ENCODE measurements at places on chromosomes 16 and 17.

DNA sequence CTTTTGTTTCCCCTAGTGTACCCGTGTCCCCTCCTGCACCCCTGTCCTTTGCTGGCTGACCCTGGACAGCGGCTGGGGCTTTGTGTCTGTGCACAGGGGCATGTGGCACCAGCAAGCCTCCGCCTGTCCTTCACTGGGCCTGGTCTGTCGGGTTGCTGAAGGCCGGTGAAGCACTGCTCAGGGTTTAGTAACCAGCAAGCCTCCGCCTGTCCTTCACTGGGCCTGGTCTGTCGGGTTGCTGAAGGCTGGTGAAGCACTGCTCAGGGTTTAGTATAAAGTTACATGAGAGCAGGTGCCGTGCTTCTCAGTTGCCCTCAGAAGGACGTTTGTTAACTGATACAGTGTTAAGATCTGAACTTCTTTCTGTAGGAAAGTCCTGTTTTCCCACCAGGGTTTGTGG is 33.8 kb downstream of the DEF8 start:
- no peak for DNase-seq

- peak; percentile 45 for DNase-seq
Measured at GRCh38 chr16:25108054-25108453, 3.5 kb upstream of the LCMT1 start.

DNA sequence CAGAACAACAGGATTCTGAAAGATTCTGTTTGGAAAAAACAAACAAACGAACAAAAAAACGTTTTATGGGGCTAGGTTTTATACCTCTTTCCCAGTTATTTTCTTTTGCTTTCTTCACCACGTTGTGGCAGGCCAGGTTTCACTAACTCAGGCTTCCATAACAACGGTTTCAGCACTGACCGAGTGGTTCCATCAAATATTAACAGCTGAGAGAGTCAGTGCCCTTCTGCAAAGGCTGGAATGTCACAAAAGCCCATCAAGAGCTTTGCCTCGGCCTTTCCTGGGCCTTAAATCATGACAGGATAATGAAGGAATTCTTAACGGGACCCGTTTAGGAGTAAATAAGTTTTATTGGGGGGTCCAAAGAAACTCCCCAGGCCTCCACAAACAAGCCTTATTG is 34.2 kb downstream of the MPHOSPH6 start:
- DNase-seq: no peak

GRCh38 chr17:19785854-19786253 is 37.8 kb upstream of the ALDH3A1 start:
- no peak for DNase-seq

DNA sequence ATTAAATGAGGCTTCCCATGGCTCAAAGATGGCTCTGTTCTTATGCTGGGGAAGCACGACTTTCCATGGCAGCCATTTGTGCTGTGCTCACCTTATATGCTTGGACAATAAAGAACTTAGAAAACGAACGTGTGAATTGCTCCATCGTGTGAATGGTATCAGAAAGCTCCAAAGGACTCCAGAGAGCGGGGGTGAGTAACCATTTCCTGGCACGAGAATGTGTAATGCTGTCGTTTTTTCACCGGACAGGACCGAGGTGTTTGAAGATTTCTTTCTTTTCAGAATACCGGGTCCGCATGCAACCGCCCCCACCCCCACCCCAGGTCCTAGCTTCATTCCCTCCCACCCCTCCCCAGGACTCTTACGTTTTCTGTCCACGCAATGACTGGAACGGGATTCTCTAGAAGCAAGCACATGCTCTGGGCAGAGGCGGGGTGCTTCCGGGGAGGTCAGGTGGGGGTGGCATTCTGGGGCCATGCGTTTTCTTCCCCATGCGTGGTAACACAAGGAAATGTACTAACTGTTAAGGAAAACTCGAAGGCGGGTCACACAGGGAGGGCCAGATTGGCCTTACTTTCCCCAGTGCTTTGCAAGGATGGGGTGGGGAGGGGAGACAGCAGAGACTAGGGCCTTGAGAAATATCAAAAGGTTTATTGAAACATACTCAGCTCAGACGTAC is 26.2 kb downstream of the GPRC5B start:
- no peak for DNase-seq

DNA sequence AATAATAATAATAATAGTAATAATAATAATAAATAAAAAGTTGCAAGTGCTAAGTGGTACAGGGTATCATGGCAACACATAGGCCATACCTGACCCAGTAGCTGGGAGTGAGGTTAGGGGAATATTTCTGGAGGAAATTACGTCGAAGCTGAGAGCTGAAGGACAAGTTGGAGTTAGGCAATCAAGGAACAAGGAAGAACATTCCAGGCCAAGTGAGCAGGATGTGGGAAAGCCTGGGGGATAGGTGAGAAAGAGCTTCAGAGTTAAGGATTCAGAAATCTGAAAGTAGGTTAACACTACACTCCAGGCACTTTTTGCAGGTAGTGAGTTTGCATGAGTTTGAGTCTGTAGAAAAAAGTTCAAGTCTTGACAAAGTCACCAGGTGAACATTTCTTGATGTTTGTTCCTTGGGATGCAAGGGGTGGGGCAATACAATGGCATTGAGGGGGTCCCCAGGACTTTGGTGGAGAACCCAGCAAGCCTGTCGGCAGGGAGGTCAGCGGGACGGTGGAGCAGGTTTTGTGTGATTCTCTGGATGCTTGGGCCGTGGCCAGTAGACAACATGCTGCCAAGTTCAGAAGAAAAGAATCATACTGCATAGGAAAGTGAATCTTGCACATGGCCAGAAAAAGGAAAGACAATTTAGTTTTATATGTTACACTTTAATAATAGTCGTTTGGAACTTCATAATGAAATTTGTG is 27.7 kb upstream of the MPHOSPH6 start:
- DNase-seq: no peak

DNA sequence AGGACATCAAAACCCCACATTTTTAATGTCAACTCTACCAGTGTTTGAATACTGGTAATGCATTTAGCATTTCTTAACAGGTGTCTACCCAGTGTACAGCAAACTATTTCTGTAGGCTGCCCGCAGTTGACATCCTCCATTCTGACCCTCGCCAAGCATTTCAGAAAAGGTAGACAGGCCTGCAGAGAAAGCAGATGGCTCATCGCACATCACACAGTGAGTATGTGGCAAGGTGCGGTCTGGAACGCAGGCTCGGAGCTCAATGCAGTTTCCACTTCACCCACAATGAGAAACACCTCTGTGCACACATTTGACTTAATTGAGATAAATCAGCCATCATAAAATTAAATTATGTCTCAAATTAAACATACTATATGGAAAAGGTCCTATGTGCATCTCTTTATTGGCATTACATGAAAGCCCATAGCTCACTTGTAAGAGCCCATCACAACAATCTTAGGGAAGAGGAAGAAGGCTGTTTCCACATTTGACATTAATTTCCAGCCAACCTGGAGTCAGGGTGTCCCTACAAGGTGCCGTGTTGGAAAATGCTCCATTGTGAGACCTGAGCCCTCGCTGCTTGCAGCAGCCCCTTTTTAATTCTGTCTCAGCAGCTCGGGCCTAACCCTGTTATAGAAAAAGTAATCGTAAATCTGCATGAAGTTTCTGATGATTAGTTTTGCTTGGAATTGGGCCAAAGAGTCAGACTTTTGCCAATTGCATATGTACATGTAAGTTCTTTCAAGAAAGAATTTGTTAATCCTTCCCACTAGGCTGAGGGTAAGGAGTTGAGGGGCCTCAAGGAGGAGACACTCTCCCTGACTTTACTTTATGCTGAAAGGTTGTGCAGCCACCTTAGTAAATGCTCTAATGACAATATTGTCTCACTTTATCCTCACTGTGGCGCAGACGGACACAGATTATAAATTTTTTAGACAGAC is 378.7 kb upstream of the DYNLRB2 start:
- DNase-seq: no peak

DNA sequence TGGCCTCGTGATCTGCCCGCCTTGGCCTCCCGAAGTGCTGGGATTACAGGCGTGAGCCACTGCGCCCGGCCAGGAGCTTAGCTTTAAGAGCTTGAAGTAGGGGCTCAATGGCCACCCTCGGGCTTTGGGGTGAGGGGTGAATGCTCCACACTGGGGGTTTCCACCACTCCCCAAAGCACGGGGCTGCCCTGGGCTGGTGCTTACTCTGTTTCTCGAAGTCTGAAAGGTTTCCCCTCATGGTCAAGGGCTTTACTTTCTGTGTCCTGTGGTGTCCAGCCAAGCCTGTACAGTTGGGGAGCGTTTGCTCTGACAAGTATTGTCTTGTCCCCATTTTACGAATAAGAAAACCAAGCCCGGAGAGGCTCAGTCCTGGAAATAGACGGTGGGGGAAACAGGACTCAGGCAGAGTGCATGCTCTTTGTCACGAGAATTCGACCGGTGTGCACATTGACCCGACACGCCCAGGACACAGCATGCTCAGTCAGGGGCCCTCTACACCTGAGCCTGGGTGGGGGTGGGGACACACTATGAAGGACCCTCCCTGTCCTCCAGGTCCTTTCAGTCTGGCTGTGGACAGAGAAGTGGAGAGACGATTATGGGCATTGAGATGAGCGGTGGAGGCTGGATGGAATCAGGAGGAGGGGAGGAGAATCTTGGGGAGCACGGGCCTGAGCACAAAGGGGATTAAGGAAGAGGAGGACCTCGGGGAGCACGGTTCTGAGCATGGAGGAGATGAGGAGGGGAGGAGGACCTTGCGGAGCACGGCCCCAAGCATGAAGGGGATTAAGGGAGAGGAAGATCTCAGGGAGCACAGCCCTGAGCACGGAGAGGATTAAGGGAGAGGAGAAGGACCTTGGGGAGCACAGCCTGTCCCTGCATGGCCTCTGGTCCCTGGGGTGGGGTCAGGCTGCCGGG is 7.5 kb downstream of the CD7 start:
- no peak for DNase-seq

All from CD4-positive, alpha-beta T cell treated with Interleukin-6 at 100 ng/mL for 8 hours (primary cell).